ENCODE measurements at places on chromosomes 2 and 18.

DNA sequence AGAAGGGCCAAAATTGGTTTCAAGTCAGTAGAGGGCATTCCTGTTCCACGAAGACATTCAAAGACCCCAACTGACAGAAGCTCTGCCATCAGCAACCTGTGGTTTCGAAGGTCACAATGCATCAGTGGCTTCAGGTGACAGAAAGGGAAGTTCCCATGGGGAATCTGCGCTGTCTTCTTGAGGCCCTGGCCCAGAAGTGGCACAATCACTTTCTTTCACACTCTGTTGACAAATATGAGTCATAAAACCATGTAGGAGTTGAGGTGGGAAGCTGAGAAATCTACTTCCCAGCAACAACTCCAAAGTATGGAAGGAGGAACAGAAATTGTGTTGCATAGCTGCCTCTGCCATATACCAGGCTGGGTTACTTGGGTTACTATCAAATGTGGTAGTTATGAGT lies 621.1 kb upstream of the FANCL start:
- no peak for DNase-seq

DNA sequence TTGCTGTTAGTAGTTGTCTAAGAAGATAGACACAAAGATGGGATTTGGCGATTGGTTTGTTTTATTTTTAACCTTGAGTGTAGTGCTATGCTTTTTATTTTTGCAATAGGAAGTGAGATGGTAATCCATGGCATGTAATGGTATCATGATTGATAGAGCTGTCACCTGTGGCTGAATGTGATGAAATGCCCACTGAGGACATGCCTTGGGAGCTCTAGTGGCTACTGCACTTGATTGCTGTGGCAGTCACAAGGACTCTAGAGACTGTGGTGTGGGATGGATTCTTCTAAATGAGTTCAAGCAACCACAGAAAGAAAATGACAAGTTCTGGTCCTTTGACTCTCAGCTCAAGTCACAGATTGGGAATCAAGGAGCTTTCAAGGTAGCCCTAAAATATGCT lies 139.4 kb downstream of the CYRIA start:
- DNase-seq = no peak

DNA sequence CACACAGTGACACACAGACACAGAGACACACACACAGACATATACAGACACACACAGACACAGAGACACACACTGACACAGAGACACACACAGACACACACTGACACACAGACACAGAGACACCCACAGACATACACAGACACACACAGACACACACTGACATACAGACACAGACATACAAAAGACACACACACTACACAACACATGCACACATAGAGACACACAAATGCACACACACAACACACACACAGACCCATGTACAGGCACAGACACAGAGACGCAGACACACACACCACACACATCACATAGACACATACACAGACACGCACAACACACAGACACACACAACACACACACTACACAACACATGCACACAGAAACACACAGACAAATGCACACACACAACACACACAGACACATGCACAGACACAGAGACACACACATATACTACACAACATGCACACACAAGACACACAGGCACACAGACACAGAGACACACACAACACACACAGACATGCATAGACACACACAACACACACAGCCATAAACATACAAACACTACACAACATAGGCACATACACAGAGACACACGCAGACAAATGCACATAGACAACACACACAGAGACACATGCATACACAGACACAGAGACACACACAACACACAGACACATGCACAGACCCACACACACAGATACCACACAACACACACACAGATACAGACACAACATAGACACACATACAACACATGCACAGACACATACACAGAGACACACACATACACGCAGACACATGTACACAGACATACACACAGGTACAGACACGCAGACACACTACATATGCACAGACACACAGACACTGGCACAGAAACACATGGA lies 120.5 kb downstream of the BCL2 start:
- no peak for DNase-seq

DNA sequence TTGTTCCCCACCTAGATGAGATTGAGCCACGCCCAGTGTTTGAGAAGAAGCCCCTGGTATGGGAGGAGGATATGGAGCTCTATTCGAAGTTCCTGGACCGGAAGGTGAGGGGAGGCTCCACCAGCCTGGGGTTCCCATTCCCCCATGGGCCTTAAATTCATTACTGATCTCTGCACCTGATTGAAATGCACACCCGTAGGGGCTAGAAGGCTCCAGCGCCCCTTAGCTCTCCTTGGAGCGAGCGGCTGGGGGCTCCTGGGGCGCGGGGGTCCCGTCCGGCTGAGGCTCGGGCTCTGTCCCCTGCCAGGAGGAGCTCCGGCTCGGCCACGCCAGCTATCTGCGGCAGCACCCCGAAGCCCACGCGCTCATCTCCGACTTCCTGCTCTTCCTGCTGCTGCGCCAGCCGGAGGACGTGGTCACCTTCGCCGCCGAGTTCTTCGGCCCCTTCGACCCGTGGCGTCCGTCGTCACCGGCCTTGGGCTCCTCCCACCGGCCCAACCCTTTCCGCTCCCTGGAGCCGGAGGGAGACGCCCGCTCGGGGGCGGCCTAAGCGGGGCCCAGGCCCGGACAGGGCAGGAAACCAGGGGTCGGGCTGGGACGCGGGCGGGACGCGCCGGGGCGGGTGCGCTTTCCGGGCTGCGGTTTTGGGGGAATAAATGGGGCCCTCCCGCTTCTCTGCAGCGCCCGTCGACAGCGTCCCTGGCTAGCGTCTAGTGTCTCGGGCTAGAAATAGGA lies 10.9 kb downstream of the CATIP start:
- DNase-seq = peak; percentile 66

- no peak for DNase-seq
Observed at GRCh38 chr2:166246901-166247300, 119.1 kb upstream of the SCN1A start.

DNA sequence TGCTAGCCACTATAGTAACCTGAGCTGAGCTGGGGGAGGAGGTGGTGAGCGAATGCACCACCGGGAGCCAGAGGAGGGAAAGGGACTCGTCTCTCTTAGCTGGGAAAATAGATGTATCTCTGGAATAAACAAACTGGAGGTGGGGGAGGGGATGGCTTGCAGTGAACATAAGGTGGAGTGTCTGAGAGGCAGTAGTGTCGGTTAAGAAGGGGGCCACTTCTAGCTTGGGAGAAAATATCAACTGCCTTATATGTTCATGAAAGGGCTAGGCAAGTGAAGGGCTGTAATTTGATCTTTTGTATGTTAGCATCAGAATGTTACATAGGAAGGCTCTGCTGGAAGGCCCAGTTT lies 2.2 kb downstream of the SETBP1 start:
- DNase-seq = no peak

- DNase-seq = no peak
Observed at GRCh38 chr2:41962922-41963622, 84.7 kb upstream of the PKDCC start.

DNA sequence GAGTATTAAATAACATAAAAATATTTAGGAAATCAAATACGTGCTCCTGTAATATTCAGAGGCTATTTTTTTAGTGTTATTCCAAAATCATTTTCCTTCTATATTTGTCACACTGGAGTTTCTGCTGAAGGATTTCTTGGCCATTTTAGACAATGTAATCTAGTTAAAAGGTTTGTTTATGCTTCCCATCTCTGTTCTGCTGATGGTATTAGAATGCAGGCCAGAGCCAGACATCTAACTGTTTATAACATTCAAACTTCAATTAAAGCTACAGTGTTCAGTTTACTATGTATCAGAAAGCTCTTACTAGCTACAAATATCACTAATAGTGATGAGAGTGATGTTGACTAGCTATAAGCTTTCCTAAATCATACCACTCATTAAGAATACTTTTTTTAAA lies 7.9 kb downstream of the MBD5 start:
- DNase-seq = no peak

- no peak for DNase-seq
Observed at GRCh38 chr2:86274265-86274917, 63.0 kb downstream of the REEP1 start.

DNA sequence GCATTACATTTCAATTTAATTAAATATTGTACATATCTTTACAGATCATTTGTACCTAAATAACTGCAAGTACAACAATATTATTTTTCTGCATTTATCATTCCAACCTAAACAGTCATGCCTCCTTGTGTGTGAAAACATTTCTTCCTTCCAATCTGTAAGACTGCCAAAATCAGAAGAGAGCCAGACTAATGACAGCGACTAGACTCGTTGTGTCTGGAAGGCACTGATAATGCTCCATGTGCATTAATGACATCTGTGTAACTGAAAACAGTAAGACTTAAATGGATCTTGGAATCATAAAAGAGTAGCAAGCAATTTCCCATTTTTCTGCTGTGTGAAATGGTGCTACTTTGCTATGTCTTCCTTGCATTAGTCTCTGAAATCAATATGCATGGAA lies 278.0 kb upstream of the DSEL start:
- DNase-seq = no peak

Data from RPMI8226 (cell line).